ENCODE measurements at places on chromosomes 2 and 18.

- no peak for DNase-seq
Measured at GRCh38 chr2:156826341-156826933, 390.3 kb downstream of the GPD2 start.

- DNase-seq: no peak
Measured at GRCh38 chr2:17912266-17912691, 33.8 kb downstream of the KCNS3 start.

- no peak for DNase-seq
Measured at GRCh38 chr2:225042800-225043167, 516 bp upstream of the DOCK10 start.

- DNase-seq: no peak
Measured at GRCh38 chr18:3213300-3214059, 6.3 kb downstream of the MYOM1 start.

GRCh38 chr18:2908166-2908945, 61.5 kb downstream of the EMILIN2 start:
- no peak for DNase-seq

GRCh38 chr2:11389551-11390398, 45.3 kb upstream of the ROCK2 start:
- no peak for DNase-seq

DNA sequence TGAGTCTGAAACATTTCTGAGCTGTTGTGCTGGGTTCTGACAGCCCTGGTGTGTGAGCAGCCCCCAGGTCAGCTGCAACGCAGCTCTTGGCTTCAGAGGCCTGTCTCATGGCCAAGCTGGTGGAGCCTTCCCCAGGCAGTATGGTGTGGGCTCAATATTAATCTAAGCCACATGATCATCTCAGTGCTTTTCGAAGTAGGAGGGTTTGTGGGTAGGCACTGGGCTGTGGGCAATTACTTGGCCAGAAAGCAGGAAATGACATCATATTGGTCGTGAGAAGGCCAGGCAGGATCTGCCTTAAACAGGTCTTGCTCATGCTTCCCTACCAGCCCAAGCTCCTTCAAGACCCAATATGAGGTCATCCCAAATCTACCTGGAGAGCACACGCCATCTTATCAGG, 26.9 kb downstream of the LOXHD1 start:
- no peak for DNase-seq

- DNase-seq: no peak
Measured at GRCh38 chr2:234300391-234300925, 196.4 kb downstream of the ARL4C start.

- DNase-seq: no peak
Measured at GRCh38 chr2:171294608-171295007, 133.9 kb upstream of the TLK1 start.

GRCh38 chr2:234966340-234966739, 14.5 kb downstream of the SH3BP4 start:
- no peak for DNase-seq

GRCh38 chr18:3526421-3527354, 76.7 kb downstream of the TGIF1 start:
- no peak for DNase-seq

DNA sequence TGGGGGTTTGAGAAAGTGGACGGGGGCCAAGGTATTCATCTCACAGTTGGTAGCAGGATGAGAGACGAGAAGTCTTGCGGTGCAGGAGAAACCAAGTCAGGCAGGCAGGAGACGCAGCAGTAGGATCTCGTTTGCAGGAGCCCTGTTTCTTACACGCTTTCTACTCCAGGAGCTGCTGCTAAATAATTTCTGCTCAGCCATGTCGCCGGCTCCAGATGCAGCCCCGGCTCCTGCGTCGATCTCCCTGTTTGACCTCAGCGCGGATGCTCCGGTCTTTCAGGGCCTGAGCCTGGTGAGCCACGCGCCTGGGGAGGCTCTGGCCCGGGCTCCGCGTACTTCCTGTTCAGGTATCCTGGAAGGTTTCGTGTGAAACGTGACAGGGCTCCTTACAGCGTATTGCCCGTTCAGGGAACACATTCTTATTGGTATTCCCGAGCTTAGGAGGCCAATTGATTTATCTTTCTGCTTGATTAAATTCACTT, 494 bp downstream of the ANKZF1 start:
- no peak for DNase-seq

DNA sequence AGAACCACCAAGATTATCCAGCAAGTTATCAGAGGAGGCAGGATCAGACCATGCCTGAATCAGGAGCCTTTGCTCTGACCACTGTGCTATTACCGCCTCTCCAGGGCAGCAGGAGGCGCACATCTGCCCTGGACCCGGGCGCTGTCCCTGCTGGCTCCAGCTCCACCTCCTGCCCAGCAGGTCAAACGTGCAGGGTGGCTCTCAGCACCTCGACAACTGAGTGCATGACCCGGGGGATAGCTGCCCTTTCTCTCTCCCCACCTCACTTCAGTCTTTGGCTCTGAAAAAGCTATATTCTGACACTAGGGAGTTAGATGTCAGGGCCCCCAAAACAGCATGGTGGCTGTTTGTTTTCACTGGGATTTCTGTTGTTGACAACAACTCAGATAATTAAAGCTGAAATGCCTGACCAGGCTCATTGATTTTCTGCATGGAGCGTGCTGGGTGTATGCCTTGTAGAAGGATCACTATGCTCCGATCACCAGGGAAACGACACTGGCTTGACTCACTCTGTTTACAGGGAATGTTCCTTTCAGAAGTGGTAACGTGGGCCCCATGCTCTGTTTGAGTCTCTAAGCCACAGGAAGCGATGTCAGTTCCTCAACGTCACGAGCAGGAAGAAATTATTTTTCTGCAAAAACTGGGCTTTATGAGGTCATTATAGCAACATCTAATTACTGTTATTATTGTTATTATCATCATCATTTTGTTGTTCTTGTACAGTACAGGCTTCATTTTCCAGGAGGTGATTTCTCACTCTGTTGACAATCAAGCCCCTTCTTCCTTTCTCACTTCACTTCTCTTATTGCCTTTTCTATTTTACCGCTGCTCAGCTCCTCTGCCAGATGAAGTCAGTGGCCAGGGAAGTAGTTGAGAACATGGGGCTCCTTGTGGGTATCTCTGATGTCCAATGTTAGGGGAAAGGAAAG, 125.6 kb downstream of the PLB1 start:
- DNase-seq: no peak

DNA sequence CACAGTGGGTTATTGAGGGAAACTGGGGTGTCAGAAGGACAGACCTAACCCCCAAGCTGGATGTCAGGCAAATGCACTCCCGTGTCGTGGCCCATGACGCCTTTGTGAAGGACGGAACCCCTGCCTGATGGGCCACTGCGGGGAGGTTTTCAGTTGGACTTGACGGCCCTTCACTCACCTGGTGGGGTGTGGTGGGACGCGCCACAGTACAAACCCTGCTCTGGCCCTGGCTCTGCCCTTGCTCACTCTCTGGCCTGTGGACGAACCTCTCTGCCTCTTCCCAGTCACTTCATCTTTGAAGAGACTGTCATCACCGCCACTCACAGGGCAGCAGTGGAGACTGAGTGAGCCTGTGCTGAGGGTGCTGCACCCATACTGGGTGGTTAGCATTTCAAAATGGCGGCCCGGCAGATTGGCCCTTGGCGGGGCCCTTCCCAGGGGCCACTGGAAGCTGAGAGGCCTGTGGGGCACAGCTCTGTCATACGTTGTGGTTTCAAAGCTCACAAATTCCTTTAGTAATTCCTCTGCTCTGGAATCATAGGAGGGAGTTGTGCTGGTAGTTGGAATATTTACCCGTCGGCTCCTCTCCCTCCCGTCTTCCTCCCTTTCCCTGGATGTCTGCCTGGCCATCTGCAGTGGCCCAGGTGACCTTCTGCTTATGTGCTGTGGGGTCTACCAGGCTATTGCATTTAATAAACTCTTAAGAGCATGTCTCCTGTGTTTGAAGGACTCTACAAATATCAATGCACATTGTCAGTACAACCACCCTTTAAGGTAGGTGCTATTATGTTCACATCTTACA, 200.6 kb downstream of the CTIF start:
- DNase-seq: no peak

DNA sequence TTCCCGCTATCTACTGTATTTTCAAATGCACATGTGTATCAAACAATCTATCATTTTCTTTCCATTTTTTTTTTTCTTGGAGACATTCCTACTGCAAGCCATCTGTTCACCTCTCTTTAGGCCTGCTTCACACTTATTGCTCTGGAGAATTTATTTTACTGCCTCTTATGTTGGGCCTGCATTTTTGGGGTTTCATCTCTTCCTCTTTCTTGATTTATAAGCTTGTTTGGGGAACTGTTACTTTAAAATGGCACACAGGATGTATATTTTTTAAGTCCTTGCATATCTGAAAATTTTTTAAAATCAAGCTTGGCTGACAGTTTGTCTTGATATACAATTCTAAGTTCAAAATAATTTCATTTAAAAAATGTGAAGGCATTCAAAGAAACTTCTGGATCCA, 3.5 kb upstream of the RAB27B start:
- DNase-seq: no peak

GRCh38 chr2:152452256-152452973, 117.4 kb downstream of the FMNL2 start:
- DNase-seq: no peak

DNA sequence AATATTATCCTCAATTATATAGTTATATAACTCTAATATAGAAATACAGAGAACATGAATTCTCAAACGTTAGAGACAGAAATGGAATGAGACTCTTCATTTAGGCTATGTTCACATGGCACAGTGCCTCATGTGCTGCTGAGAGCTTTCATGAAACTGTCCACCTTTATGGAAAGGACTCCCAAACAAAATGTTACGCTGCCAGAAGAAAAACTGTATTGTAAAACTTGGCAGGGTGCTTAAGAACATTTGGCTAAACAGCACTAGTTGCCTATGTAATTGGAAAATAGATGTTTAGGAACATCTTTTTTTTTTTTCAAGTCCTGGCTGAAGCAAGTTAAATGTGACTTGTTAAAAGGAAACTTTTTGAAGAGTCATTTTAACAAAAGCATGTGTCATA, 396.0 kb downstream of the ERBB4 start:
- DNase-seq: no peak

GRCh38 chr2:12404497-12404896, 312.2 kb upstream of the TRIB2 start:
- DNase-seq: no peak

DNA sequence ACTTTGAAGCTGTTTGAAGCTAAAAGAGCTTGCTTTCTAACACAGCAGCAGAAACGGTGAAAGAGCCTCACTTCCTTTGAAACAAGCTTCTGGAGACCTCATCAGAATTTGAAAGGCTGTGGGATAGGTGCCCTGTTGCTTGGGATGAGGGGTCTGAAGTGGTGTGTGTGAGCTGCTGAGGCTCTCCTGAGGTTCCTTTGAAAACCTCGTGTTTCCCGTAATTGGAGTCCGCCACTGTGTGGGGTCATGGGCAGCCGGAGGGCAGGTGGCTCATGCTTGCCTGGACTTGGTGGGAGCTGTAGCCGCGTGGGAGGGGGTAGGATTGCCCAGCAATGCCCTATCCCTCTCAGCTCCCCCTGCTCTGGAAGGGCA, 34.4 kb downstream of the CABLES1 start:
- no peak for DNase-seq

GRCh38 chr2:127270663-127271062, 23.3 kb downstream of the ERCC3 start:
- DNase-seq: no peak

DNA sequence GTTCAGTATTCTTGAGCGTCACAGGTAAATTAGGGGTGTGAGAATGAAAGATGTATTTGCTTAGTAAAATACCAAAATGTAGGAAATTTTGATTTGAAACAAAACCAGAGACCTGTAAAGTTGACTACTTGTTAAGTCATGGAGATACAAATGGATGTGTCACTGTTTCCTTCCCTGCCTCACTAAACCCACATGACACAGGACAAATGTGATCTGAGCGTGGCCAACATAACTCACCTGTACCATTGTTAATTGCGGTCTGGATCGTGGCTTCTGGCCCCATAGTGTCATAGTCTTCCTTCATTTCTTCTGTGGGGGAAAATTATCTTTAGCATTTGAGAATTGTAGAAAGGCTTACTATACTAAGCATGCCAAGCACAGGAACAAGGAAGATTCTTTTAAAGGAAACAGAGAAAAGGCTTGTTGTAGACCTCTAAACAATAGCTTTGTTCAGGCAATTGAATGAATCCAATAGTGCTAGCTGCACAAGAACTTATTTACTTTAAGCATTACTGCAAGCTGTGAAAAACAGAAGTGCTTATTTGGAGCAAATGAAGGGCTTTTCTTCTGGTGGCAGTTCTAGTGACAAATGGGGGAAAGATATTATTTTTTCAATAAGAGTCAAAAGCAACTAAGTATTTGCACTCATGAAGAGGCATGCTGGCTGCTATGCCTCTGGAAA, 95.2 kb downstream of the ZEB2 start:
- no peak for DNase-seq

DNA sequence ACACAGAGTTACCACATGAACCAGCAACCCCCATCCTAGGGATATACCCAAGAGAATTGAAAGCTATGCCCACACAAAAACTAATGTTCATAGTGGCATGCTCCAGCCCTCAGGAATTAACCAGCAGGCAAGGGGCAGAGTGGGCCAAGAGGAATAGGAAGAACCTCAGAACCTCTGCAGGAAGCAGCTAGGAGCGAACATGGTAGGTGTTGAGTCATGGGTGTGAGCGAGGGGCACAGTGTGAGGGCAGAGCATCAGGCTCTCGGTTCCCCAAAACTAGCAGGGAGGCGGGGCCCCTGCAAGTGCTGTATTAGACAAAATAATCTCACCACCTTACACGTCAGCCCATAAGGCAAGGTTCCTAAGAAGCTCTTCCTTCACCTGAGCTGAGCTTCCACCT, 5.6 kb upstream of the RUFY4 start:
- no peak for DNase-seq

DNA sequence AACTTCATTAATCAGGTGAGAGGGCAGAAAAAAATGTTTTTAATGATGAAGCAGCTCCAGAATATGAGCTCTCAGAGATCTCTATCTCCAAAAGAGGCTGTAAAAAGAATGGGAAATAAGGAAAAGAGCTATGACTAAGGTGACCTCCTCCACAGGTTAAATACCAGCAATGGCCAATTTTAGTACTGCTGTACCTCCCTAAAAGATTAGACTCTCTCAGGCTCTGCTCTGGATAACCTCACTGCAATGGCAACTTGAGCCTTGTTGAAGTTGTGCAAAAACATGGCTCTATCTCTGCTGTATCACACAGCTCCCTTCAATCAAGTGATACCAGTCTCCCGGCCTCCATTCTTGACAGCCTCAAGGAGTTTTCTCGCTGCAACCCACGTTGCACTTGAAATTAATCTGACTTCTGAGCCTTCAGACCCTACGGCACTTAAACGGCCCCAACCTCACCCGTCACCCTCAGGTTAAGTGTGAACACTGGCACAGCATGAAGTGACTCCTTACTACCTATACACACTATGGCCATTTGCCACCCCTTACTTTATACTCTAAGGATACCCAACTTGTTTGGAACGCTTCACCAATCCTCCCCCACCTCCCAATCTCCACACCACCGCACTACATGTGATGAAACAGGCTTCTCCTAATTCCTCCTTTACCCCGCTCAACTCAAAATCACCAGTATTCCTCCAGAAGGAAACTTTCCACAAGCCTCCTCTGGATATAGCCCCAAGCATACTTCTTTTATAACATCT, 36.3 kb downstream of the SMAD2 start:
- DNase-seq: no peak

Data from stimulated activated CD8-positive, alpha-beta memory T cell treated with anti-CD3 and anti-CD28 coated beads, Interleukin-15, amount 100 ng/mL, for 24 hours (primary cell).